ENCODE measurements at places on chromosomes 5 and 9. TPM values are rescaled to one million over a fixed set of nuclear protein-coding genes. Genes with fewer than 3 reads are reported as not detected.

RPL37 gene
- total RNA-seq, result 385 TPM

ROR2 gene
- 13.8 TPM for total RNA-seq

SLC38A9 gene
- 50.1 TPM for total RNA-seq

DCAF10 gene
- total RNA-seq, result 30.4 TPM

CWC27 gene
- 12.4 TPM for total RNA-seq

CDC25C gene
- 1.8 TPM for total RNA-seq

GADD45G gene
- total RNA-seq, result 0.88 TPM

TMC1 gene
- not detected for total RNA-seq

GPR151 gene
- total RNA-seq, result not detected

NUTM2F gene
- total RNA-seq, result not detected

CEP72 gene
- 2.7 TPM for total RNA-seq

PCDHA13 gene
- total RNA-seq, result under 0.01 TPM

PCDHB4 gene
- 1.2 TPM for total RNA-seq

CCL27 gene
- total RNA-seq, result 0.36 TPM

FAM53C gene
- 43.8 TPM for total RNA-seq

LRSAM1 gene
- total RNA-seq, result 13.0 TPM

ZNF484 gene
- total RNA-seq, result 14.4 TPM

CHSY3 gene
- 12.4 TPM for total RNA-seq

SERF1A gene
- 14.1 TPM for total RNA-seq

IRX1 gene
- 3.2 TPM for total RNA-seq

GFI1B gene
- total RNA-seq, result not detected

FOXI1 gene
- not detected for total RNA-seq

DND1 gene
- not detected for total RNA-seq

PDE8B gene
- under 0.01 TPM for total RNA-seq

OR1L1 gene
- total RNA-seq, result not detected

ALDH1A1 gene
- total RNA-seq, result 0.36 TPM

MARVELD2 gene
- 7.7 TPM for total RNA-seq

LECT2 gene
- not detected for total RNA-seq

ISL1 gene
- total RNA-seq, result not detected

IL9 gene
- total RNA-seq, result not detected

SEPTIN8 gene
- 32.1 TPM for total RNA-seq

PHF2 gene
- total RNA-seq, result 14.8 TPM

UBE2D2 gene
- 58.6 TPM for total RNA-seq

SNCB gene
- not detected for total RNA-seq

CACNA1B gene
- under 0.01 TPM for total RNA-seq

CENPP gene
- 4.7 TPM for total RNA-seq

CLK4 gene
- 33.3 TPM for total RNA-seq

BRD9 gene
- 35.8 TPM for total RNA-seq

NOP16 gene
- 7.1 TPM for total RNA-seq

PCDHGC5 gene
- total RNA-seq, result 5.3 TPM

NR5A1 gene
- total RNA-seq, result not detected

MROH2B gene
- total RNA-seq, result not detected

OR1J2 gene
- 0.29 TPM for total RNA-seq

LCN1 gene
- not detected for total RNA-seq

SCAI gene
- total RNA-seq, result 15.0 TPM

ERP44 gene
- 14.4 TPM for total RNA-seq
